ENCODE measurements at places on chromosomes 5 and 9.

DNA sequence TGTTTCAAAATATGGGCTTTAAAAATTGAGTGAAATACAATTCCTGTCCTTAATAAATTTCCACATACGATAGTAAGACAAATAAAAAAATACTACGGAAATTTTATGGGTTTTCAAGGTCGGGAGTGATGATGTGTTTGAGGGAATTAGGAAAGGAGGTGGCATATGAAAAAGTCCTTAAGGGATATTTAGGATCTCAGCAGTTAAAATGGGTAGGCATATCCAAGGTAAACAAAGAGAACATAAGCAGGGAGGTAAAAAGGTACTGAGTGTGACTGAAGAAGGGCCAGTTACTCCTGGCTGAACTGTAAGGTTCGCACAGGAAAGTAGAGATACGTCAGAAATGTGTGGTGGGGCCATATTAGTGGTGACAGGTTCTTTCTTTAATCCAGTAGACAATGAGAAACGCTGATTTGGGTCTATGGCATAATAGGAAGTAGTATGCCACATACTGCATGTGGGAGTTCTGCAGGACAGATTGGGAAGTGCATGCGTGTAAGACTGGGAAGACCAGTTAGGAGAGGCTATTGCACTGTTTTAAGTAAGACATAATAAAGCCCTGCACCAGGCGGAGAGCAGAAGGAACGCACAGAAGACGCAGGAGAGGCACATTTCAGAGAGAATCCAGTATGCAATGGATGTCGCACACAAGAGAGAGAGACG lies 937 bp upstream of the HMGCR start:
- no peak for DNase-seq

DNA sequence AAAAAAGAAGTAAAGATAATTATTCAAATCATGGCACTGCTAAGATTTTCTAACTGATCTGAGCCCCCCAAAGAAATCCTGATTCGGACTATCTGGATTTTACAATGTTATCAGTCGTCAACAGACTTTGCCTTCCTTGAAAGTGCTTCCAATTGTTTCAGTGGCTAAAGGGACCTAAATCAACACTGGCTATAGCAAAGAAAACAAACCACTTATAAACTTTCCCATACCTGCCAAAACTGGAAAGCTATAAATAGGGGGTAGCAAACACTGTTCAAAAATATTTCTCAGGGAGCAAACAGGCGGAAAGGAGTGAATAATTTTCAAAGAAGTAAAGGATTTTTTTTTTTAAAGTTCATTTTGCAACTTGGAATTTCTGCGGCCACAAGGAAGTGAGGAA lies 105.6 kb upstream of the LIFR start:
- DNase-seq = no peak

GRCh38 chr9:27572566-27572917 lies 739 bp downstream of the C9orf72 start:
- DNase-seq = no peak

- DNase-seq = no peak
Measured at GRCh38 chr9:116422119-116422979, 264.8 kb upstream of the TRIM32 start.

- peak; percentile 78 for DNase-seq
Measured at GRCh38 chr9:36136272-36136893, at the start of gene GLIPR2. TSS of gene GLIPR2 (plus strand) at chr9:36136733. CDS start at chr9:36136779, 46 bp downstream.

DNA sequence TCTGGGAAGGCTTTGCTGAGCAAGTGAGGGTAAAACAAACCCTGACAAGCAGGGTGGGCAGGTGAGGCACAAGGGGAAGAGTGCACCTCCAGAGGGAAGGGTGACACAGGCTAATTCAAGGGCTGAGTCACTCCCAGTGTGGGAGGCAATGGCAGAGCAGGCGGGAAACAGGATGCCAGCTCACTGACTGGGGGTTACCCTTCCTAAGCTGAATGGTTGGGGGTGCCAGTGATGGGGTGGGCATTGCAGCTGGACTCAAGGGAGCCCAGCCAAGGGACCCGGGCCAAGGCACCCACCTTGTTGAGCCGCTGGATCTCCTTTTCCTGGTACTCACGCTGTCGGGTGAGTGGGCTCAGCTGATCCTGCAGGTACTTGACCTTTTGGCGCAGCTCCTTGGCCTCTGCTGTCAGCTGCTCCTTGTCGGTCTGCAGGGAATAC lies 18.4 kb downstream of the GPX3 start:
- DNase-seq = no peak

DNA sequence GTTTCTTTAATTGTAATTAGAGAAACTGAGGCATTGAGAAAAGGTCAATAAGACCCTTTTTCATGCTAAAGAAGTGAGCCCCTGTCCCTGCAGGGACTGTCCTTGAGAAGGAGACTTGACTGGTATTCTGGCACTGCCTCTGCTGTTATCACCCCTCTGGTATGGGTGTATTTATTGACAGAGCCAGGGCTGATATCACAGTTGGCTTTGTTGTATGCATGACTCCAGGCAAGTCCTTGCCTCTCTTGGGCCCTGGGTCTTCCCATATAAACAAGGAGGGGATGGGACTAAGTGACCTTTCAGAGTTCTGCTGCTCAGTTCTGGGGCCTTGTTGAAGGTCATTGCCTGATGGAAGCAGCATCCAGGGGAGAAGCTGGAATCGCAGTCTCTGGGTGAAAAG lies 71.8 kb upstream of the PPARGC1B start:
- DNase-seq = peak; percentile 55

Data from heart left ventricle (tissue), 16 donors.